ENCODE measurements at places on chromosomes 4 and X.
A peak's percentile ranks its signal among the peaks of the same experiment; 100 is the strongest.

DNA sequence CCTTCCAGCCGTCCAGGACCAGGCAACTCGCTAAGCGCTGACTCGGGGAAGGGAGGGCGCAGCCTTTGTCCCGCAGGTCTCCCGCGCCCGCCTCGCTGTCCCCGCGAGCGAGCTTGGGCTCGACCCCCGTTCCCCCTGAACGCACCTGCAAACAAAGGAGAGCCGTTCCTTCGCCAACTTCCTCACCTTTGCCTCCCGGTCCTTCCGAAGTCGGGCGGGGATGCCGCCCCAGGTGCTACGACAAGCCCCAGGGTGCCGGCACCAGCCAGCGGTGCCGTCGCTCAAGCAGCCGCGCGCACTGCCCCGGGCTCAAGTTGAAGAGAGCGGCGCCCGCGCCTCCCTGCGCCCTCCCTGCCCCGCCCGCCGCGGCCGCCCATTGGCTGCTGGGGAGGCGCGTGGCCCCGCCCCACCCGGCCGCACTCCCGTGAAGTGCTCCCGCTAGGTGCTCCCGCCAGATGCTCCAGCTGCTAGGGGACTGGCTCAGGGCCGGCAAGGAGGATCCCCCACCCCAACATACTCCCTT lies 107.1 kb downstream of the NSUN7 start:
- peak; percentile 80 for DNase-seq

DNA sequence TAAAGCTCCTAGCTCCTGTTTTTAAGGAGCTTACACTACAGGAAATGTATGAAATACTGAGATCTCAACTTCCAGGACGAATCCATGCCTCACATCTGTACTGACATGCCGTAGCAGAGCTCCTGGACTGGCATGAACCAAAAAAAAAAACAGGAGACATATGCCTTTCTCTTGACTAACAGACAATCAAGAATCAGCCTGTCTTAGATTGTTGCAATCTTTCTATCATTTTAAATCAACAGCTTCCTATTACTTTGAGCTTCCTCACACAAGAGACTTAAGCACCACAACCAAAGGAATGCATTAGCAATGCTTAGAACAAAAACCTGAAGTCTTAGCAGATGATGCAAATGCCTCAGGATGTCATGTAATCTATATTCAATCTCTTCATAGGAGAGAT lies 34.7 kb upstream of the AREG start:
- DNase-seq, result no peak

GRCh38 chr4:36761607-36762006 lies 480.2 kb downstream of the DTHD1 start:
- DNase-seq, result no peak

GRCh38 chrX:46407753-46408130 lies 137.5 kb downstream of the ZNF674 start:
- DNase-seq, result no peak

DNA sequence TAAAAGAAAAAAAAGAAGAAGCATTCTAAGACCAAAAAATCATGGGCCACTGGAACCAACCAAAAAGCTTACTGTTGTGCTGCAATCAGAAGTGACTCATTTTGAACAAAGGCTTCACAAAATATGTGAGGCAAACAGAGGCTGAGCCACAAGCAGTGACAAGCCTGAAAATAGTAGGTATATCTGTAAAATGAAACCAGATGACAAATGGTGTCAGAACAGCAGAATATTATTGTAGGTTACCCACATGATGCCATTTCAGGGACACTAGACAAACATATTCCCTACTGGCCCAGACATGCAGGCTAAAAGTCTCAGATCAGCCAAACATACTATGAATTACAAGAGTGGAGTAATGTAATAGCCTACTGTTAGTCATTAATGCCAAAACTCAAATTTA lies 1301.8 kb upstream of the DIAPH2 start:
- no peak for DNase-seq
